ENCODE measurements at places on chromosomes 12 and 14.
A peak's percentile ranks its signal among the peaks of the same experiment; 100 is the strongest.

- DNase-seq: no peak
These were observed 66.6 kb downstream of the RPS6KA5 start for GRCh38 chr14:90993792-90994191.

- no peak for DNase-seq
These were observed 75.9 kb upstream of the AMIGO2 start for GRCh38 chr12:47155457-47156166.

DNA sequence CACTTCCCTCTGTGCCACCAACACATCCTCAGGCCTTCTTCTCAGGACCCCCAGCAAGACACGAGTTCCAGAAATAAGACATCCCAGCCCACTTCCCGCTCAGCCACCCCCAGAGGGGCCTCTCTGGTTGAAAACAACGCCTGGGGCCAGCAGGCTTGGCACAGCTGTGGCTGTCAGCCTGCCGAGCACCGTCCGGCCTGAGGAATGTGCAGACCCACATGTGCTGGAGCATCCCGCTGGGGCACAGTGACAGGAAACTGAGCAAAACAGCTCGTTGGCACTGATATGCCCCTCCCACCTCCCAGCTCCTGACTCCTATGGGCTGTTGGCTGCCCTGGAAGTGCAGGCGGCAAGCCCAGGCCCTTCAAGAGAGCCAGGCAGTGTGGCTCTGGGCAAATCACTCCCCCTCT, 1.4 kb downstream of the SYNE3 start:
- no peak for DNase-seq

DNA sequence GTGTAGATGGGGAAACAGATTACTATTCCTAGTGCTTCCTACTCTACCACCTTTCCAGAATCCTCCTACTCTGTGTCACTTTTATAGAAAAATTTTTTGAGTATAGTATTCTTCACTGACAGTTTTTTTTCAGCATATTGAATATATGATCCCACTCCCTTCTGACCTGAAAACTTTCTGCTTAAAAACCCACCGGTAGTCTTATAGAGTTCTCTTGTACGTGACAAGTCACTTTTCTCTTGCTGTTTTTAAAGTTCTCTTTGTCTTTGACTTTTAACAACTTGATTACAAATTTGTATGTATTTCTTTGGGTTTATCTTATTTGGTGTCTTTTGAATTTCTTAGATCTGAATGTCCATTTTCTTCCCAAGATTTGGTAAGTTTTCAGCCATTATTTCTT, 133.6 kb upstream of the SLC38A2 start:
- DNase-seq: no peak

DNA sequence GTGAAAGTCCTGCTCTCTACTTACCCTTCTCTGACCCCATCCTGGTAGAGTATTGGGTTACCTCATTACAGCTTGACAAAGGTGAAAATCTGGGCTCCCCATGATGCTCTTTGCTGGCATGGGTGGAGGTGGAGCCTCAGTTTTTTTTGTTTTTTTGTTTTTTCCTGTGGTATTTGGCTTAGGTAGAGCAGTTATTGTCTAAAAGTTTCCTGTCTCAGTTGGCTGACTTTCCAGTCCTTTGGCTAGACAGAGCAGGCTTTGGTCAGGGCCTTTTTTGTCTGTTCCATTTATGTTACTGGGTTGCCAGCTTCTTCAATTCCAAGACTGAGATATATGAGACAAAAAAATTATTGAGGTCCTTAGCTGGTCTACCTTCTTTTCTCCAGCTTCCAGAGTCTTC, 163.4 kb downstream of the GALC start:
- DNase-seq: no peak

- no peak for DNase-seq
These were observed 31.3 kb upstream of the CMAS start for GRCh38 chr12:22014783-22015144.

DNA sequence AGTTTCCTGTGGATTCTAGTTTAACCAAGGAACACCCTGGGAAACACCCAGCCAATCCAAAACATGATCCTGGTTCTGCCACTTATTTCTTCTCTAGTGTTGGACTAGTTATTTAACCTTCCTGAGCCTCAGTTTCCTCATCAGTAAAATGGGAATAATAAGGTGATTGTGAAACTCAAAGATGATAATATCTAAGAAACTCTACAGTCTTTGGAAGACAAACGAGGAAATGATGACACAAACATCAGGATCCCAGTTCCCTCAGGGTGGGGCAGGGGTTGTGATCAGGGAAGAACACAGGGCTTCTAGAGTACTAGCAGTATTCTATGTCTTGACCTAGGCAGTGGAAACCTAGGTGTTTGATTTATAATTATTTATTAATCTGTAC, 18.1 kb upstream of the TMEM106C start:
- DNase-seq: no peak

DNA sequence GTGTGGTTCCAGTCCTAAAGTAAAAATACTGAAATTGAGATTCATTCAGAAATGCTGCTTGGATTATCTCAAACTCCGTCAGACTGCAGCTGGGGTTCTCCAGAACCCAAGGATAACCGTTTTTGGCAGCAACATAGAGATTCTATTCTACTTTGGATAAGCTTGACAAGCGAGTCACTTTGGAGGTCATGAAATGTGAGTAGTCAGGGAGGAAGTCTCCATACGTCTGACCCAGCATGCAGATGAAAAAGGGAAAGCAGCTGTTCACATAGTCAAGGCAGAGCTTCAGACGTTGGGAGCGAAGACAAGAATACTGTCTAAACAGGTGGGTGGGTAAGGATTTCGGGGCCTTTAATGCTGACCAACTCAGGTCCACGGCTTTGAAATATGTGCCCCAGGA, 14.9 kb upstream of the HSP90B1 start:
- no peak for DNase-seq

GRCh38 chr14:60495946-60496345, 10.1 kb upstream of the C14orf39 start:
- no peak for DNase-seq

DNA sequence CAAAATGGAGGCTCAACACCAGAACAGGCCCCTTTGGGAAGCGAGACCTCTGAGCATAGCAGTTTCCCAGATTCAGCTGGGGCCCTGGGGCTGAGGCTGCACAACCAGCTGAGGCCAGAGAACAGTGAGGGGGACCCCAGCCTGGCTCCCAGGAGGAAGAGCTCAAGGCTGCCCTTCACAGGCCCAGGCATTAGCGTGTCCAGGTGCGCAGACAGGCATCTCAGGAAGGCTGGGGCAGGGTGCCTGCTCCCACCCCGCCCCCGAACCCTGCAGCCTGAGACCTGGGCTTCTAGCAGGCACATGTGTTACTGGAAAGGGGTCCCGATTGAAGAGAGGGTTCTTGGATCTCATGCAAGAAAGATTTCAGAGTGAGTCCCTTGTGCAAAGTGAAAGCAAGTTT, 27.2 kb downstream of the CALM1 start:
- no peak for DNase-seq

DNA sequence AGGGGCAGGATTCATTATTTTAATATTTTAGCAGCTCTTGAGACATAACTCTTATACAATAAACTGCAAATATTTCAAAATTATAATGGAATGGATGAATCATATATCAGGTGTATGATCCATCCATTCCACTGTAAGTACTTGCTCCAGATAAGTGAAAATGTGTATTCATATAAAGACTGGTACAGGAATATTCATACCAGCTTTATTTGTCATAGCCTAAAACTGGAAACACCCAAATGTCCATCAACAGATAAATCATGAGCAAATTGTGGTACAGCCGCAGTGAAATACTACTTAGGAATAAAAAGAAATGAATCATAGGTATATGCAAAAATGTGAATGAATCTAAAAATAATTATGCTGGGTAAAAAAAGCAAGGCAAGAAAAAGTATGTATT, 263.6 kb upstream of the SYT10 start:
- no peak for DNase-seq

GRCh38 chr14:85122690-85123089, 407.3 kb upstream of the FLRT2 start:
- DNase-seq: no peak

- no peak for DNase-seq
These were observed 17.6 kb downstream of the CCDC88C start for GRCh38 chr14:91399868-91400640.

- no peak for DNase-seq
These were observed 16.8 kb upstream of the DYNC1H1 start for GRCh38 chr14:101947577-101947903.

- no peak for DNase-seq
These were observed 6.5 kb downstream of the PHLDA1 start for GRCh38 chr12:76024942-76025600.

DNA sequence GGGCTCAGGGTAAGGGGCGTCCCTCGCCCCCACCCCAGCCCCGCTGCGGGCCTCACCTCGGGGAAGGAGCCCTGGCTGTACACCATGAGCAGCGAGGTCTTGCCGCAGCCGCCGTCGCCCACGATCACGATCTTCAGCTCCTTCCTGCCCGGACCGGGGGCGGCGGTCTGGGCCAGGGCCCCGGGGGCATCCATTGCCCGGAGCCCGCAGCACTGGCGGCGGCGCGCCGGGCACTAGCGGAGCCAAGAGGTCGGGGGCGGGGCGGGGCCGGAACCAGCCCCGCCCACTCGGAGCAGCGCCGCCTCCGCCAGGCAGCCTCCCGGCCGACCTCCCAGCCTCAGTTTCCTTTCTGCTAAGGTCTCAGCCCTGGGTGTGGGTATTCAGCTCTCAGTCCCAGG, at the start of gene RHOF:
RHOF (minus strand) TSS at position 249 of the 398 bp plus-strand sequence; CDS start at position 194, 55 bp downstream.
- no peak for DNase-seq

DNA sequence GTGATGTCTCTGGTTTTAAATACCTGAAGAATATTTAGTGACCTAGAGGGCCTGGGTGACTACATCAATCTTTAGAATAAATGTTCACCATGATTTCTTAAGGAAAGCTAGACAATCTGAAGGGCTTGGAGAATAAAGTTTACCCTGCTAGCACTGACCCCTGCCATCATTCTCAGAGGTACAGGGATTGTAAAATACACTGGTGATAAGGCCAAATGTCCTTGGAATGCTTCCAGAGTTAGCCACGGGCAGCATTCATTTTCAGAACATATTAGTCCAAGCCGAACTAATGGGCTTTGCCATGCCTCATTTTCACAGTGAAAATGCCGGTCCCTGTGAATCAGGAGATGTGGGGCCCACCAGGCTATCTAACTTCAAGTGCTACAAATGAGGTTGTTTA, 1381.7 kb upstream of the SEL1L start:
- DNase-seq: no peak

GRCh38 chr12:26273811-26274210, 78.4 kb downstream of the SSPN start:
- DNase-seq: no peak

DNA sequence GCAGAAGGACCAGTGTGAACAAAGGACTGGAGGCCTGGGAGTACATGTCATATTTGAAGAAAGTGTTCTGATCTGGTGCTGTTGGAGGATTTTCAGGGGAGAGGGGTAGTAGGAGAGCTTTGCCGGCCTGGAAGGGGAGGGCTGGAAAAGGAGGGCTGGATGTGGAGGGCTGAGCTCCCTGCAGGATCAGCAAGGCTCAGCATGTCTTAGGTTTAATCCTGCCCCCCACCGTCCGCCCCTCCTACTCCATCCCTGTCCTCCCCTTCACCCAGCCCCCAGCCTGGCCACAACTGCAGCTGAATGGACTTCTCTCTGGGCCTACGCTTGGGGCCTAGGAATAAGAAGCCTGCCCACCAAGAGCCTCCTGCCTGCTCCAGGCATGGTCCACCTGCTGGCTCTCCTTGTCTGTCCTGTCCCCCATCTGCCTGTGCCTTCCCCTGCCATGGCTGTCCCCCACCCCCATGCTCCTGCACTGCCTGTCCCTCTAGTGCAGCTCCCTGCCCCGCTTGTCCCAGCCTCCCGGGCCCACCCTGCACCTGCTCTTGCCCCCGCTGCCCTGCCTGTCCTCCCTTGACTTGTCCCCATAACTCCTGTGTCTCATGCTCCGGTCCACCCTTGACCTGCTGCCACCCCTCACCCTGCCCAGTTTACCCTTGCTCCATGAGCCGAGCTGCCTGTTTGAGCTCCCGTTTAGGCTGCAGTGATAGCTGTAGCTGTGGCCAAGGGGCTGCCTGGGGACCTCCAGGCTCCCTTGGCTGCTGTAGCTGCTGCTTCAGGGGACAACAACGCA, 9.8 kb upstream of the RARG start:
- DNase-seq: peak; percentile 54

GRCh38 chr12:55624056-55624455, 12.6 kb upstream of the OR10P1 start:
- no peak for DNase-seq

DNA sequence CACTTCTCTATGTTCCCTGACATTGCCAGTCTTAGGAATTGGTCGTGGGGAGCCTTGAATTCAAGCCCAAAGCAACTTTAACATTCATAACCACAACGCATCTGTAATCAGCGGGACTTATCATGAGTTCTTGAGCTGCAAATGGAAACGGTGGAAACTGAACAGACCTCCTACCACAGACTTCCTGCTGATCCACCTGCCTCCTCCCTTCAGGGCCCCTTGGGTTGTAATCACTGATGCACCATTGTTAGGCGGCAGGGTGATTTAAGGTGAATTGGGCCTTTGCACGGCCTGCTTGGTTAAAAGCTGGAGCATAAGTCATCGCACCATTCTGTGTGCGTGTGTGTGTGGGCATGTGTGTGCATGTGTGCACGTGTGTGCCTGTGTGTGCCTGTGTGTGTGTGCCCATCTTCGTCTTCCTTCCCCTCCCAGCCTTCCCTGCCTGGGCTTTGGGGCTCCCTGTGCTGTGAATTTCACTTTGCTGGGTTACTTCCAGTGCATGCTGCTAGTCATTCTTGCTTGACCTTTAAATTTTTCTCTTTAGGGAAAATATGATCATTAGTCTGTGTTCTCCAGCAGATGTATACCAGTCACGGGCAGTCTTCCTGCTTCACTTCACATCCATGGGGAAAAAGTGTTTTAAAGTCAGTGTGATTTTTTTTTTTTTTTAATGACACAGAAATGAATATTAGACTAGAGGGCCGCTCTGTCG, 29.1 kb downstream of the CHST11 start:
- no peak for DNase-seq

DNA sequence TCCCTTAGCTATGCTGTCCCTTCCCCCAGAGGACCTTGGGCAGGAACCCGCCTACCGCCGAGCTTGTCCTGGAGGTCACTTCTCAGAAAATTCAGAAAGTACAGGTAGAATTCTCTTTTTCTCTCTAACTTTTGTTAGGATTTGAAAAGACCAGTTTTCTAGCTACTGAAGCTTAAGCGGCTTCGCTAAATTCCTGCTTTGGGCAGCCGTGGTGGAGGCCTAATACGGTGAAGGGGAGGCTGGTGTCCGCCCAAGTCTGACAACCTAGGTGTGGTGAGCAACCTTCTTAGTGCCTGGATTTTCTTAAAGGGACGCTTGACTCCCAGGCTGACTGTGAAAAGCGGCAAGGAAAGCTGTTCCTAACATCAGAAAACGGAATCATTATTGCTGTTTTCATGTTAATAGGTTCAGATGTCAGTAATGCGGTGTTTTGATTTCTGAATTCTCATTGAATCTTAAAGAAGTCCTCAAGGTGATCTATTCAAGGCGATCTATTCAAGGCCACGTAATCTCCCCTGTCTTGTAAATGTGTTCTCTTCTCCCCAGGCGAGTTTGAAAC, 835 bp downstream of the FGD4 start:
- DNase-seq: no peak

GRCh38 chr14:69878251-69878650, 965 bp upstream of the SMOC1 start:
- no peak for DNase-seq

Measured in D341Med (cell line).